Activated CD4-positive, alpha-beta T cell treated with anti-CD3 and anti-CD28 coated beads, Interleukin-2, amount 50 U/mL, for 48 hours (primary cell): ENCODE measurements at places on chromosomes 4 and X.

DNA sequence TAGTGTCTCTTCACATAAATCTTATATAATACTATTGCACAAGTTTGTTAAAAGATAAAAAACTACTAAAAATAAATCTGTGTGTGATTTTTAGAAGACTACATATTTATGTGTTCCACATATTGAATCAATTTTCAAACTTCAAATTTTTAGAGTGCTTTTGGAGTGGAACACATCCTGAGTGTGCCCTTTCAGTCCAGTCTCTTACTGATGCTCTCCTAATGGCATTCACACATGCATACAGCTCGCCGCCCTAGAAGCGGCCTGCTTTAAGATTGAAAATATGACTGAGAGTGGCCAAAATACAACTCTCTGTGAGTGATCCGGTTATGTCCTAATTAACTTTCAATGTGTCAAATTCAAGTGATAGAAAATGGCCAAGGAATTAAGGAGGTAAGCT lies 628.8 kb downstream of the ANKRD50 start:
- no peak for DNase-seq

DNA sequence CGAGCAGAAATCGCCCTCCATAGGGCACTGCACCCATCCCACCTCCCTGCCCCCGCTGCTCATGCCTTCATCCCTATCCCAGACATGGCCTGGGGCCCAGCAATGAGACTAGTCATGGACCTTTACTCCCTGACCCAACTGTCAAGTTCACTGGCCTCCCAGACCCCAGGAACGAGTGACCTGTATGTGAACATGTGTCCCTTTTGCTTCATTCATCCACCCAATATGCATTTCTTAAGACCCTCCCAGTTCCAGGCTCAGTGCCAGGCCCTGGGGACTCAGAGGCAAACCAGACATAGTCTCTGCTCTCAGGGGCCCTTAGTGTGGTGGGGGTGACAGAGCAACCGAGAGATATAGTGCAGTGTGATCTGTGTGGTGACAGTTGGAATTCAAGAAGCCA lies 67.0 kb downstream of the EFNB1 start:
- DNase-seq = no peak

DNA sequence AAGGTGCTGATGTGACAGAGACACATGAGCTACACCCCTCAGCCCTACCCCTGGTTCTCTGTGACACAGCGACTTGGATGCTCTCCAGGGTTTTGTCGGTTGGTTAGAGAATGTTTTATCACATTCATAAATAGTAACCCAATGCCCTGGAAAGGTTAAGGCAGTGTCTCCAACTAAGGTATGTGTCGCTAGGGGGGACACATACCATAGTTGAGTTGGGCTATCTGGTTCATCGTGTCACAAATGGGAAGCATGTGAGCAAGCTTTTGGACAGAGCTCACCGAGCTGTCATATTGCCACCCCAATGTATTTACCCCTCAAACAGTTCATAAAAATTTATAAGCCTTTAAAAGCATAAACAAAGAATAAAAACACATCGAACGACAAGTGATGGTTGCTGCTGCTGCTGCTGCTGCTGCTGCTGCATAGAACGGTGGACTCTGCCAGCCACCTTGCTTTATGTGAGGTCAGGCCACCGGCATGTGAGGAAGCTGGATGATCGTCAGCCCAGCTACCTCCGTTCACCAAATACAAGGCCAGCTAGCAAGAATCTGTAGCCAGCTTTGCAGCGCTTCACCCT lies 55.9 kb downstream of the STOX2 start:
- no peak for DNase-seq

GRCh38 chrX:119008110-119008744 lies 33.8 kb downstream of the LONRF3 start:
- peak; percentile 50 for DNase-seq

- DNase-seq = peak; percentile 75
These were observed 36.6 kb downstream of the CCNG2 start for GRCh38 chr4:77193511-77194102.

GRCh38 chrX:147679356-147680005 lies 232.2 kb upstream of the FMR1 start:
- DNase-seq = no peak

- no peak for DNase-seq
These were observed 39.9 kb downstream of the MSX1 start for GRCh38 chr4:4899202-4899925.

DNA sequence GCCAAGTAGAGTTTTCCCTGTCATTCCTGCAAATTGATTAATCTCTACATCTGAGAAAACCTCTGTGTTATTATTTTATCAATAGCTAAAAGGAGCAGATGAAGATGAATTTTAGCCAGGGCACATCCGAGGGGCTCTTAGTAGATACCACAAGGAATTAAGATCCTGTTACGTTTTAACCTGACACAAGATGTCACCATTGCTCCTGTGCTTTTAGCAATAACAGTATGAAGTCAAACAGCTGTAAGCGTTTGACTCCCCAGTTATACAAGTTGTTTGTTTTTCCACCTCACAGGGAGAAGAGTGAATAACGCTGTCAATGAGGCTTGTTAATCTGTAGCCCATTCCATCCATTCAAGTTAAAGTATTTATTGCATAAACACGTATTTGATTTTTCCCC lies 76.0 kb upstream of the AP1S2 start:
- no peak for DNase-seq

DNA sequence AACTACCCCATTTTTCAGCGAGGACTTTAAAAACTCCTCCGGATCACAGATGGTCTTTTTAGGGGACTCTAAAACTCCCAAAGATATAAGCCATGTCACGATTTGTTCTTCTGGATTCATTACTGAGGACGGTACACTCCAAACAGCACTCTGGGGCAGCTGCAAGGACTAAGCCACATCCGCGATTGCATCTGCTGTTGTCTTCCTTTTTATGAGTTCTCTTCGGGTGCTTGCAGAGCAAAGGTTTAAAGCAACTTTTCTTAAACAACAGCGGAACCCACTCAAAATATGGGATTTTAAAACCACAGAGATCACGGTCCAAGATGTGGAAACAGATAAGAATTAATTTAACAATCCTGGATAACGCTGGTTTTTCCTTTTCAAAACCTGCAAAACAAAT lies at the start of gene ARHGEF6:
Gene ARHGEF6, minus strand, starts transcription at position 170 of the 400 bp plus-strand sequence. Its CDS starts 50 bp downstream, at position 120.
- no peak for DNase-seq

GRCh38 chrX:100829730-100830129 lies 9.5 kb downstream of the CSTF2 start:
- DNase-seq = no peak

DNA sequence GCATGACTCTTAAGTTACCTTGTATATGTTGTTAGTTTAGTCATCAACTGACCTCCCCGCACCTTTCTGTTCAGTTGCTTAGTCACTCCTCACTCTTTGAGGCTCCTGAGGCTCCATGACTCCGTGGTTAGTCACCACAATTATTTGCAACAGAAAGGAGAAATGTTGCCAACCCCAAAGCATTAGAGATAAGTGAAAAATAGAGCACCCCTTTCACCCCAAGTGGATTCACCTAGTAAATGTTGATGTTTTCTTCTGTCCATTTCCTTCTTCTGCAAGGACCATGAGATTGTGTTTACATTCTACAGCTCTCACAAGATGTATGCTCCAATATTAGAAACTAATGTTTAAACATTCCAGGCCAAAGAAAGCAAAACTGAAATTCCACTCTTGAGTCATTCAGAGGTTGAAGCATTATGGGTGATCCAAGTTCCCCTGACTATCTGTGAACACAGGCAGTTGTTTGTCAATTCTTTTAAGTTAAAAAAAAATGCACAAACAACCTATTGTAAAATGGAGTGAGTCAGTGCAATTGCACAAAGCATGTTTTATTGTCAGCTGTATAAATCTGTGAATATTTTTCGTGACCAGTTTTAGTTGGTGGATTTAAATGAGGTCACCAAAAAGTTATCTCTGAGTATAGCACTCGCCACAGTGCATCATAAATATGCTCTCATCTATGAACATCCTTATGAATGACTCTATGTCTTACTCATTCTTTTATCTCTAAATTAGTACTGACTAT lies 552.4 kb upstream of the MAGEB2 start:
- DNase-seq = no peak

GRCh38 chr4:79652232-79652631 lies 244.2 kb upstream of the GK2 start:
- DNase-seq = no peak

GRCh38 chrX:149512225-149512885 lies 7.2 kb upstream of the IDS start:
- peak; percentile 49 for DNase-seq

DNA sequence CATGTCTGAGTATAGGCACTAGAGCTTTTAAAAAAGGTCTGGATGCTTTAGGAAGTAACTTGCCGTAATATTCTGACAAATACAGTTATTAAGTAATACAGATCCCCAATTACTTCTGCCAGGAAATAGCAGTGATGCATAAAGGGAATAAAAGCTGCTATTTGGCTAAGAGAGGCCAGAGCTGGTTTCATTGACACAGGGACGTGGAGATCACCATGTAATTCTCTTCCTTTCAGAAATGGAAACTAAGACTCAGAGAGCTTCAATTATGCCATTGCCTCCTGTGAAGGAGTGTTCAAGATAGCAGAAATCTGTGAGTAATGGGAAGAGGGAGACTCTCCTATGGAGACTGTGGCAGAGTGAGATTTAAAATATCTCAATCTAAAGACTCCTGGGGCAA lies 238.1 kb downstream of the SLITRK2 start:
- DNase-seq = no peak

GRCh38 chr4:184728858-184729257 lies 5.0 kb downstream of the CENPU start:
- DNase-seq = no peak

DNA sequence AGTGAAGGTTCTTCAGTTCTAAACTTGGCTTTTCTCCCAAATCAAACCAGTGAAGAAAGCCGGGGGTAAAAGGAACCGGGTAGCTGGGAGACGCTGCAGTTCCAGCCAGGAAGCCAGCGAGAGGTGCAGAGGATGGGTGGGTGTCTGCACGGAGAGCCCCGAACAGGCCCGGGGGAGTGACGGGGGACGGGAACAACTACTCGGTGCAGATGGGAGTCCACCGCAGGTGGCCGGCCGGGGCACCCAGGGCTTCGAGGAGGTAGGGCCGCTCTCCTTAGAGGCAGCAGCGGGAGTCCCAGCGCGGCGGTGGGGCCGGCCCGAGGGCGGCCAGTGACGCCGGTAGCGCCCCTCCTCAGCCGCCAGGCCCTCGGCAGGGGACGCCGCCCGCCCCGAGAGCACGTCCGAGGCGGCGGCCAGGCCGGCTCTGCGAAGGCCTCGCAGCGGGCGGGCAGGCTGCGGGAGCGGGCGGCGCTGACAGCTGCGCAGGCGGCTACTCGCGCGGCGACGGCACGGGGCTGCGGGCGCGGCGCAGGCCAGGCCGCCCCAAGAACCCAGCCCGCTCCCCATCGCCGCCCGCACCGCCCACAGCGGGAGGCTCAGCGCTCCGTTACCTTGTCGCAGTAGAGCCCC lies 449 bp downstream of the FBXL5 start:
- DNase-seq = peak; percentile 46
